ENCODE measurements at places on chromosomes 3 and 15. TPM values are rescaled to one million over a fixed set of nuclear protein-coding genes. Genes with fewer than 3 reads are reported as not detected.

GRCh38 chr3:111577798-111578685, 17.1 kb downstream of the ZBED2 start:
- no peaks in the 10 kb centered on the region for H3K36me3 ChIP-seq
- DNase-seq = peak; percentile 84
- H3K27me3 ChIP-seq = no peaks in the 10 kb centered on the region
- H3K4me3 ChIP-seq = no peak overlapping the region
- peaks cover 4% of the 10 kb centered on the region for H3K4me1 ChIP-seq

- no peak overlapping the region for H3K27ac ChIP-seq
- H3K36me3 ChIP-seq = no peaks in the 10 kb centered on the region
- no peak overlapping the region for H3K4me3 ChIP-seq
- no peak for DNase-seq
- H3K27me3 ChIP-seq = no peaks in the 10 kb centered on the region
Observed at GRCh38 chr15:76575274-76575673, 238.7 kb downstream of the ISL2 start.

- no peaks in the 10 kb centered on the region for H3K36me3 ChIP-seq
- no peak overlapping the region for H3K4me3 ChIP-seq
- DNase-seq = no peak
- H3K27ac ChIP-seq = no peak overlapping the region
Observed at GRCh38 chr3:8157640-8158039, 344.0 kb upstream of the LMCD1 start.

DNA sequence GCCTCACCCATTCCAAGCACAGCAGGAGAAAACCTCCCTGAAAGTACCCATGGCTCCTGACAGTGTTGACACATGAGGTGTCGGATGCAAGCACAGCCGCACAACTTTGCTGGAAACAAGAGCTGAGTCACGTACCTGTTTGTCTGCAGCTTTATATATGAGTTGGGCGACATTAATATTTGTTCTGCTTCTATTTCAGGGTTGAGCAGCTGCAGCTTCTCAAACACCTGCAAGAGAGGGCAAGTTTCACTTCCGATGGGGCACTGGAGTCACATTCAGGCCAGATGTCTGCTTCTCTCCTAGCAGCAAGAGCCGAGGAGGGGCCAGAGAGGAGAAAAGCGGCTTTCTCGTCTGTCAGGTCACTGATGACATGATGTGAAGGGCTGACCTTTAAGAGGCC, 88.0 kb downstream of the NUP210 start:
- H3K27me3 ChIP-seq = no peaks in the 10 kb centered on the region
- no peak overlapping the region for H3K27ac ChIP-seq
- no peak for DNase-seq
- no peaks in the 10 kb centered on the region for H3K36me3 ChIP-seq
- H3K4me1 ChIP-seq = no peaks in the 10 kb centered on the region

DNA sequence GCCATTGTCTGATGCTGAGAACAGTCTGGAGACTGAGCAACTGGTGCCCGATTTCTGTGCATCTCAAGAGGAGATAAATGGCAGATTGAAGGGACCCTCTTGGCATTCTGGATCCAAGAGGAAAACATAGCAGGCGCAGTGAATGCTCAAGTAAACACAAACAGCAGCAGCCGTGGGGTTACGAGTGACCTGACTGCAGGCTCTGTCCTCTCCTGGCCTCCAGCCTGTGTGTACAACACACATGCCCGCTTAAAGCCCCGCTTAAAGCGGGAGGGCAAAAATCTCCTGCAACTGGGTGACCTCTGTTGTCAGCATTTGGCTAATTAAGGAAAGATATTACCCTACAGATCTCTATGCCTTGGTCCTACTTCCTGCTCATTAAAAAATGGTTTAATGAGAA, 120.5 kb downstream of the GREM1 start:
- peak overlapping the region; percentile 79 for H3K27ac ChIP-seq
- no peaks in the 10 kb centered on the region for H3K27me3 ChIP-seq
- peaks cover 15% of the 10 kb centered on the region for H3K4me1 ChIP-seq
- H3K36me3 ChIP-seq = no peaks in the 10 kb centered on the region
- no peak overlapping the region for H3K4me3 ChIP-seq

NTRK3 gene
- polyA plus RNA-seq = 0.06 TPM
